ENCODE measurements at places on chromosomes 5 and 9.

DNA sequence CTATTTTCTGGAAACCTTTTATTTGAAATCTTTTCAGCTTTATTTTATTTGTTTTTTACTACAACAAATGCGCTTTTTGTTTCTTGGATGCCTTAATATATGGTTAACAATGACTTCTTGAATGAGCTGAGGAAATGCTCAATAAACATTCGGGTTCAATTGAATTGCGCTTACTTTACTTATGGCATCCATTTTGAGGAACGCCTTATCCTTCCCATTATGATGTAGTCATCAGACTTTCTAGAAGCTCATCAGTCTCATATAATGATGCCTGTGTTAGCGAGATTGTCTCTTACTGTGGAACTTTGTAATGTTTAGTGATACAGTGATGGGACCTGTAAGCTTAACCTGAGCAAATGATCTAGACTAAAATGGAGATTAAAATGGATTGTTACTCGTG lies 916 bp downstream of the SHLD3 start:
- no peak for DNase-seq

DNA sequence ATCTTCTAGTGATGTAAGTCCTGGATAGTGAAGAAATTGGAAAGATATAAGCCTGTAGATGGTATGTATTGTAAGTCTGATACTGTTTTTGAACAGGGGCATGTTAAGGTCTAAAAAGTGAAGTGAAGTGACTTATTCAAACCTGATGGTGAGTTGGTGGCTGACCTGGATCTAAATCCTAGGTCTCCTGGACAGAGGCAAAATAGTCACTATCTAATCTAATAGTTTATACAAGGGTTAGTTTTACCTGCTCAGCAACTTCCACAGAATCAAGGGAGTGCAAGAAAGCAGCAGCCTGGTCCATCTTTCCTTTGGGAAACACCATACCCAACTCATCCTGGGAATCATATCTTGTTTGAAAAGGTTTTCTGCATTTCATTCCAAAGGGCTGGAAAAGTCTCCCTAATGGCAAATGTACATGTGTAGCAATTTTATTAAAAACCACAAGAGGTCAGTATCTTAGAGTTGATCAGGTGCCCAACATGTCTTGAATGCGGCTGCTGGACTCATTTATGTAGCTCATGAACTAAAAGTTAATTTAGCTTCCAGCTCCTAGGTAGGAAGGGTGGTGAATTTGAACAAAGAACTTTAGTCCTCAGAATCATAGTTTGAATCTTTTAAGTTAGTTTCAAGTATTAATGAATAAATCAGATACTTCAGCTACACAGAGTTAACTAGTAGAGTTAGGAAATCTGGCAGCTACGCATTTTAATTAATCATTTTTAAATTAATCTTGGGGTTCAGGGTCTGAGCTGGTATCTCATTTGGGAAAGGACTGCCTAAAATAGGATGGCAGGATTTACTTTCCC lies 26.0 kb downstream of the SKP2 start:
- DNase-seq = peak; percentile 46

DNA sequence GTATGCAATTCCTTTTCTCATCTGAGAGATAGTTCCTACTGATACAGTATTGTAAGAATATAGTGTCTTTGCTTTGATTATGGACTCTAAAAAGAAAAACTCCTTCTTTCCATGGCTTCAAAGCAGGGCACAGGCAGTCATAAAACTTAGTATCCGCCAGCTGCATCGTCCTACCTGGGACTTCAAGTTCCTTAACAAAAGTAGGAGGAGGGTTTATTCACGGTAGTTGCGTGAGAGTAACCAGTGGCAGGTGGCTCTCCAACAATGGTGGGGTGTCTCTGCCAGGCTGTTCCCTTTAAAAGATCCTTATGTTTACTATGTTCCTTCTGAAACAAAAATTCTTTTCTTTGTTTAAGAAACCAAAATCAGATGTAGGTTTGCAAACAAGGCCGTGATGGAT lies 173.5 kb upstream of the DMAC1 start:
- no peak for DNase-seq

- no peak for DNase-seq
These were observed 55.6 kb downstream of the PIK3R1 start for GRCh38 chr5:68271124-68271523.

DNA sequence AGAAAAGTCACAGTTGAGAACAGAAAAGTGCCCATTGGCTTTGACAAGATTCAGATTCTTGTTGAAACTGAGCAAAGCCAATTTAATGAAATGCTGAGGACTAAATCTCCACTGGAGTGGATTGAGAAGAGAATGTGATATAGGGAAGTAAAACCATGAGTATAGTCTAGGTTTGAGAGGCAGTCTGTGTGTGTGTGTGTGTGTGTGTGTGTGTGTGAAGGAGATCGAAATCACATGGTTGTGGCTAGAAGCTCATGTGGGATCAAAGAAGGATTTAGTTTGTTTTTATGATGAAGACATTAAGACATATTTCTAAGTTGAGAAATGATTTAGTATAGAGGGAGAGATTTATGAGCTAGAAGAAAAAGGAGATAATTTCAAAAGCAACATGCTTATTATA lies 275.7 kb upstream of the DAB2 start:
- DNase-seq = no peak

DNA sequence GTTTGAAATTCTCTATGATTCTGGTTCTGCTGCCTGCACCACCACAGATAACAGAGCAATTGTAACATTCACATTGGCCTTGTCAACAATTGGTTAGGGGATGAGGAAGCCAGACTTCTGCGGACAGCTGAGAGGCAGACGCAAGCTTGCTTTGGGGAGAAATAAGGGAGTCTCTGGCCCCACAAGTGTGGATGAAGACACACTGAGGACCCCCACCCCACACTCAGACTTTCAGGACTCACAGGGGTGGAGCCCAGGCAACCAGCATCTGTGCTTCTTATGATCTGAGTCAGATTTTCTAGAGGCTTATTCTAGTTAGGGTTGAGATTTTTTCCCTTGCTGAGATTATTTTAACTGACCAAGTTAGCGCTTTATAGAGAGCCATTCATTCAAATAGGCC lies 140.3 kb upstream of the IRX2 start:
- no peak for DNase-seq

- DNase-seq = no peak
These were observed 162.9 kb upstream of the ACOT12 start for GRCh38 chr5:81556809-81557208.

GRCh38 chr9:82581516-82581915 lies 481.4 kb downstream of the RASEF start:
- DNase-seq = no peak

- no peak for DNase-seq
These were observed 21.4 kb upstream of the CEP78 start for GRCh38 chr9:78214492-78214891.

- no peak for DNase-seq
These were observed 4.8 kb downstream of the NINJ1 start for GRCh38 chr9:93129286-93129685.

GRCh38 chr5:94932259-94932658 lies 313.8 kb downstream of the SLF1 start:
- DNase-seq = no peak

DNA sequence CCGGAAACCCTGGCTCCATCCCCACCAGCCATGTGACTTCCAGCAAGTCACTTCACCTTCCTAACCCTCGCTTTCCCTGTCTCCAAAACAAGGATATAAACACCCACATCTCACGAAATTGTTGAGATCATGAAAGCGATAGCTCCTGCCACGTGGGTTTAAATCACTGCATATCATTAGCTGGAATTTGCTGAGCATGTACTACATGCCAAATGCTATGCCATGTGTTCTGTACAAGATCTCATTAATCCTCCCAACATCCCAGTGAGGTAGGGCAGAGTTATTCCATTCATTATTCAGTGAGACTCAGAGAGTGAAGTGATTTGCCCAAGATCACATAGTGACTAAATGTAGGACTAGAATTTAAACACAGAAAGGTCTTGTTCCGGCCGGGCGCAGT lies 29.2 kb upstream of the HRH2 start:
- DNase-seq = no peak

- DNase-seq = no peak
These were observed 51.0 kb upstream of the DPYSL3 start for GRCh38 chr5:147560718-147561331.

- DNase-seq = no peak
These were observed 175.0 kb downstream of the AUH start for GRCh38 chr9:91186632-91187108.

DNA sequence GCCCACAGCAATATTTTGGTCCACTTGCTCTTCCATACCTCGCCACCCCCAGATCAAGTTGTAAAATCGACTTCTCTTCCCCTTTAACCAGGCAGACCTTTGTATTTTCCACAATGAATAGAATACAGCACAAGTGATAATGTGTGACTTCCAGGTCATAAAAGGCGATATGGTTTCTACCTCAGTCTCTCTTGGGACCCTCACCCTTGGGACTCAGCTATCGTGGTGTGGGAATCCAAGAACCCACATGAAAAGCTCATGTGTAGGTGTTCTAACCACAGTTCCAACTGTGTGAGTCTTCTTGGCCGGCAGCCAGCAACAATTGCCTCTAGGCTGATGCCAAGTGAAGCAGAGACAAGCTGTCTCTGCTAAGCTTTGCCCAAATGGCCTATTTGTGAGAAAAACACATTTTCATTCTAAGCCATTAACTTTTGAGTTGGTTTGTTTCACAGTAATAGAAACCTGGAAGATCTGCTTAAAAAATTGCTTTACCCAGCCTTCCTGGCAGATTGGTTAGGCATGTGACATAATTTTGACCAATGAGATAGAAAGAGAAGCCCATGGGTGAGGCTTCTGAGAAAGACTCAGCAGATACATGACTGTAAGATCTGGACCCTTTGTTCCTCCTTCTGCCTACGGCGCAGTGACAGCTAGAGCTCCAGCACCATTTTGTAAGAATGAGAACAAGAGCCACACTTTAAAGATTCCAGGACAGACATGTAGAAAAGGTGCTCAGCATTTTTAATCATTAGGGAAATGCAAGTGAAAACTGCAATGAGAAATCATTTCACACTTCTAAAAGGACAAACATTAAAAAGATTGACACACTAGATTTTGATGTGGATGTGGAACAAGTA lies 18.3 kb upstream of the MLLT3 start:
- DNase-seq = peak; percentile 70

GRCh38 chr5:3310541-3311261 lies 284.9 kb upstream of the IRX1 start:
- peak; percentile 76 for DNase-seq

DNA sequence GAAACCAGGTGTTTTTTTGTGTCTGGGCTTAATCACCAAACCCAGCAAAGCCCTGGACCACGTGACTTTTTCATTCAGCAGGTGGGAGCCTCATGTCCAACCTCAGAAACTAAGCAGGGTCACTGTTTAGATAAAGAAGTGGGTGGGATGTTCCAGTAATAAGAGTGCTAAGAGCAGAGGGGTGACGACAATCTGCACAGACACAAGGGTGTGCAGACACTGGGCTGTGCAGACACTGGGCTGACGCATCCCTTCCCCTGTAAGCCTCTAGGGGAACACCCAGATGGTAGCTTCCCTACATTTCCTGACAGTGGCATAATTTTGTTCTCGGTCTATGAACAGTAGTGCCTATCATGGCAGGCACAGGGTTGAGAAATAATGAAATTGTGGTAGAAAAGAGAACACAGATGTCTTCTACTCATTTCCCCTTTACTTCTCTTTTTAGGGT lies 85.1 kb downstream of the SAXO1 start:
- no peak for DNase-seq

Data from NCI-H1105 (cell line).